Neural progenitor cell (in vitro differentiated cells): ENCODE measurements at places on chromosomes 6 and 20. TPM values are rescaled to one million over a fixed set of nuclear protein-coding genes. Genes with fewer than 3 reads are reported as not detected.

CCN2 gene
- 46.7 and 54.5 TPM in 2 replicates for total RNA-seq

UNC93A gene
- 0.28 TPM in 1 of 2 replicates, not detected in the other for total RNA-seq

ISM1 gene
- total RNA-seq = 0.06 TPM in 1 of 2 replicates, not detected in the other

APOBEC2 gene
- total RNA-seq = 0.46 TPM in 1 of 2 replicates, not detected in the other

OR12D3 gene
- total RNA-seq = not detected in 2 replicates

MMP24 gene
- total RNA-seq = 1.4 and 1.9 TPM in 2 replicates

RBPJL gene
- total RNA-seq = not detected in 2 replicates

OR2B6 gene
- 0.22 TPM in 1 of 2 replicates, not detected in the other for total RNA-seq

DNA sequence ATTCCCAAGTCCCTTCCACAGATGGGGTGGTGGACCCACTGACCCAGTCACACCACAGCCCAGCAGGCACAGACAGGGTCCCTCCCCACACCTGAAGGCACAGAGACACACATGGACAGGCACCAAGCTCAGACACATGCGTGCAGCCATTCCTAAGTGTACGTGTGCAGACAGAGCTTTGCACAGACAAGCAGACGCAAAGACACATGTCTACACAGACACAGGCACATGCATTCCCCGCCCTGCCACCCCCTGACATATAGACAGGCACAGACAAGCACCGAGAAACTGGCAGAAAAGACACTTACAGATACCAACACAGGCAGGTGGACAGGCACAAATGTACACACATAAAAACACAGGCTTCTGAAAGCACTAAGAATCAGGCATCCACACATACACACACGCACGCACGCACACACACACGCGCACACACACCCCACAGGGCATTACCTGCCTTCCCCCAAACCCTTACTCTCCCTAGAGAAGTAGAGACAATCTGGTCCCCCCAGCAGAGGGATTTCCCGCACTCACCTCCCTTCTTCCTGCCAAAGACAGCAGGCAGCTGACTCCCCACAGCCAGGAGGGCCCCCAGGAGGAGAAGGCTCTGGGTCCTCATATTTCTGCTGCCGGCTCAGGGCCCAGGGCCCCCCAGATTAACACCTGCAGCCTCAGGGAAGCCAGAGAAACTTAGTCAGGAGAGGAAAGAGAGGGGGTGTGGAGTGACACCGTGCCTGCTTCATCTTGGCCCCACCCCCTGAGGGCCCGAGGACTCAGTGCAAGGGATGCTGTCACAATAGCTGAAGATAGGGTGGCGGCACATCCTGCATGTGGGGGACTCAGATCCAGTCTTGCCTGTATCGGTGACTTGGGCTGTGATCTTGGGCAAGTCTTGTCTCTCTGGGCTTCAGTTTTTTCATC lies at the start of gene WFDC5:
WFDC5 (minus strand) TSS at position 710 of the 921 bp plus-strand sequence; CDS start at position 619, 91 bp downstream.
- no peak for DNase-seq

GRCh38 chr6:138818496-138819194 lies 22.8 kb downstream of the ECT2L start:
- no peak for DNase-seq

GRCh38 chr20:53983401-53983800 lies 87.0 kb downstream of the BCAS1 start:
- DNase-seq = no peak

- no peak for DNase-seq
These were observed 45.8 kb upstream of the MLN start for GRCh38 chr6:33849500-33850075.

GRCh38 chr6:119858901-119859300 lies 509.3 kb upstream of the MAN1A1 start:
- no peak for DNase-seq

GRCh38 chr20:17710379-17711266 lies 10.9 kb downstream of the BANF2 start:
- peak; percentile 14 for DNase-seq

- no peak for DNase-seq
These were observed 17.2 kb upstream of the FNDC1 start for GRCh38 chr6:159152041-159152440.

- DNase-seq = no peak
These were observed 28.6 kb downstream of the GNAS-AS1 start for GRCh38 chr20:58822149-58822548.

DNA sequence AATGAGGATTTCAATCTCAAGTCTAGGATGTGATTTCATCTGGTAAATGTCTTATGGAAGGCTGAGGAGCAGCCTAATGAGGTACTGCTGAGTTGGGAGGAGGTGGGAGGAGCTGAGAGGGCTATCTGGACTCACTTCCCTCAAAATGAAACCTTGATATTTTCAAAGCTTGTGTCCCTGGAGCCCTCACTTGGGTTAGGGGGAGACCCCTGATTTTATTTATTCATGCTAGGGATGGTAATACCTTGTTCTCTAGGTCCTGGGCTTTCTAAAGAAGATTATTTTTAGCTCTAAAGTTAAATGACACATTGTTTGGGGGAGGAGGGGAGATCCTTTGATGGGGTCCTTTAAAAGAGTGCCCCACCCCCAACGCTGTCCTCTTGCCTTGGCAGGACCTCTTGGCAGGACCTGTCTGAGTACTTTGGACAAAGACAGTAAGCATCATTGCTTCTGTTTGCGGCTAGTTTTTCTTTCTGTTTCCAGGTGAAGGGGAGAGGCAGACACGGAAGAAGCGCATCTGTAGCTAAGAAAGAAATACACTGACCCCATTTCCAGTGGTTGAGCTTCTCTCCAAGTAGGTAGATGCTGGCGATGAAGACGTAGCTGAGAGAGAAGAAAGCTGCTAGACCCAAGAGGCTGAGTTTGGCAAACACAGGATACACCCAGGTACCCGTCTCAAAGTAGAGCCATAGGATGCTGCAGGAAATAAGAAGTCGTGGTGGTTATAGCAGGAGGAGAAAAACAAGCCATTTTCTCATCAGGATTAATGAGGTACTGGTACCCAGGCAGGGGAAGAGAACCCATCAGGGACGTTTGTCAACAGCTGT lies 55.6 kb downstream of the ADTRP start:
- no peak for DNase-seq

DNA sequence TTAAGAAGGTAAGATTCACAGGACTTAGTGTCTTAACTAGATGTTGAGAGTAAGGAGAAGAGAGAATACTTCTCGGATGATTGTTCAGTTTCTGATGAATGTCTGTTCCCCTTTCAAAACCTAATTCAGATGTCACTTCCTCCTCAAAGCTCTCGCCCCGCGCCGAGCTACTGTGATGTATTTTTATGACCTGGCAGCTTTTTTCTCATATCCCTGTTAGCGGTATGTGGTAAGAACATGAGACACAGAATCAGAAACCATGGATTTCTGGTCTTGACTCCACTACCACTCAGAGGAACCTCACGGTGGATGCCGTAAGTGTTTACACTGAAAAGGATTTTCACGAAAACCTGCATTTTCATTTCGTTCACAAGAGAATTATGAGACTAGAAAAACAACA lies 48.4 kb downstream of the CEP43 start:
- DNase-seq = no peak

GRCh38 chr6:92047152-92047850 lies 1372.1 kb downstream of the EPHA7 start:
- DNase-seq = no peak

DNA sequence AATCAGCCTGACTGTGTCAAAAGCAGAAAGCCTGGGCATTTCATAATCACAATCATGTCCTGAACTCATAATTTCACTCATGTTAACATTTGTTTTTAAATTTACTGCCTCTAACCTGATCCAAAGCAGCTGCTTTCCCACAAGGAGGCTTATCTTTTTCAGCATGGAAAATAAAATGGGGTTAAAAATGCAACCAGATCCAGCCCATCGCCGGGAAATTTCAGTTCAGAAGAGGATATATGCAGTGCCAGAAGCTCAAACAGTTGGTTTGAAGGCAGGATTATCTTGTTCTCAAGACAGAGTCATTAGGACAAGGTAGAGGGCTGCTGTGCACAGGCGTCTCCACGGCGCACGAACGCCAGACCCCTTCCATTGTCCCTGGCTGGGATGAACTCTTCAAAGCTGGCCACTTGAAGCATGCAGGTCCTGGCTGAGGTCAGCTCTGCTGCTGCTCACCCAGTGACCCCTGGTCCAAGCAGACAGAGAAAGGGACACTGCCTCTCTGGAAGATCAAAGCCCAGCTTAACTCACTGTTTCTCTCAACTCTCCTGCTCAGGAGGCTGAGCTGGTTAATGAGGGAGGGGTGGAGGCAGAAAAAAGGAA lies 191.1 kb upstream of the HEY2 start:
- peak; percentile 80 for DNase-seq

GRCh38 chr20:19433371-19434350 lies 221.2 kb downstream of the SLC24A3 start:
- no peak for DNase-seq

DNA sequence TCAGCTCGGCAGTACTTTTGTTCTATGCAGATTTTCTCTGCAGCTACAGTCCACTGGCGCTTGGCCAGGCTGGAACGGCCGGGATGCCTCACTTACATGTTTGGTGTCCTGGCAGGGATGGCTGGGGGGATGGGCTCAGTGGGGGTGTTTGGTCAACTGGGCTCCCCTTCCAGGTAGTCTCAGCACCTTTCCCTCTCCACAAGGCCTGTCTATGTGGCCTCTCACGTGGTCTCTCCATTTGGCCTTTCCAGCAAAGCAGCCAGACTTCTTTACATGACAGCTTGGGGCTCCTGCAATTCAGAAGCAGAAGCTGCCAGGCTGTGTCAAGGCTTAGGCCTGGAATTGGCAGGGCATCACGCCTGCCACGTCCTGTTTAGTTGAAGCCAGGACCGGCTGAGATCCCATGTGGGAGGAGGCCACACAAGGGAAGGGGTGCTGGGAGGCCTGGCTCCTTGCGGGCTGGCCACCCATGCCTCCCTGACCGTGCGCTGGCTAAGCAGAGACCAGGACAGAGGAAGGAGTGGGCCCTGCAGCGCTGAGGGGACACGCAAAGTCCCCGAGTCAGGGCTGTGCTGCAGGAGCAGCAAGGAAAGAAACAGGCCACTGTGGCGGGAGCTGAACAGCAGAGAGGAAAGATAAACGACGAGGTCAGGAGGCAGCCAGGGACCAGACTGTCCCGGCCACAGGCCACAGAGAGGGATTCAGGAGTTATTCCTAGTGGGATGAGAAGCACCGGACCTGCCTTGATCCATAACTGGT lies 38.9 kb downstream of the MGME1 start:
- no peak for DNase-seq

DNA sequence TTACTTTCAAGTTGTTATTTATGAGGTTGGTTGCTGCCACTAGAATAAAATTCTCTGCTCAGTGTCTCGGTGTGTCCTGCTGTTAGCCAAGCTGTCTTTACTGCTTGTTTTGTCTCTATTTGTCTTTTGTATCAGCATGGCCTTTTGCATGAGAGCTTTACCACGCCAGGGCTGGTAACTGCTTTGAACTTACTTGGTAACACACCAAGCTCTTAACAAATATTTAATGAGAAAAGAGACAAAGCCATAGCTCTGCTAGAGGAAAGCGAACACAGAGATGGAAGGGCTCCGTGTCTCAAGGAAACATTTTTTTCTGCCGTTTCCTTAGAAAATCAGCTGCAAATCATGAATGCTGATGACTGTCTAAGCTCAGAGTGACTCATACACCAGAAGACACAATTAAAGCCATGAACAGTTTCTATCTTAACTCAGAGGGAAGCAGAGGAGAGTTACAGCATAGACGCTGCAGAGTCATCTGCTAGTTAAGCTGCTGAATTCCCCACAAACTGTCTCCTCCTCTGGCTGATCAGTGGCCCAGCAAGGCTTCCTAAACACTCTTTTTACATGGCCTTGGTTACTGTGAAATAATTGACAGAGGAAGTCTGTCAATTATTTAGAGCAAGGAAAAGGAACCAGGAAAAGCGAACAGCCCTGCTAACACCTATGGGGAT lies 44.8 kb downstream of the AGPAT4 start:
- DNase-seq = peak; percentile 22

- DNase-seq = no peak
These were observed 115.2 kb downstream of the PSMB1 start for GRCh38 chr6:170437719-170438401.

- no peak for DNase-seq
These were observed 17.1 kb downstream of the CHD6 start for GRCh38 chr20:41600926-41601631.

DNA sequence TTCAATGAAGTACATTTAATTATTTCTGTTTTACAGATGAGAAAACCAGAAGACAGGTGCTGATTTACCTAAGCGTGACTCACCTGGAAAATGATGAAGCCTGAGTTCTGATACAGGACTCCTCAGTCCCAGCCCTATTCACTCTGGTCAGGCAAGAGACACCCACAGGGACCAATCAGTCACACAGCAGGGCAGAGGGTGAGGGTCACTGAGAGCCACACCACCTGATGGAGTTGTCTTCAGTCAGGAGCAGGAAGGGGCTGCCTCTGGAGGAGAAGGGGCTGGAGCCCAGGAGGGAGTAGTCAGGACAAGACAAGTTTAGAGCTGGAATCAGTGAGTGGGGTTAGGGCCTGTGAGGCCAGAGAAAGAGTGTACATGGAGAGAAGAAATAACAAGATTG lies 251.2 kb upstream of the MOCS1 start:
- no peak for DNase-seq

GRCh38 chr20:11246251-11246775 lies 572.5 kb upstream of the JAG1 start:
- DNase-seq = no peak
